ENCODE measurements at places on chromosomes 3 and 15.

GRCh38 chr3:114624571-114625181 lies 330.8 kb downstream of the TIGIT start:
- DNase-seq: no peak

GRCh38 chr3:51734572-51734907 lies 27.7 kb downstream of the GRM2 start:
- DNase-seq: no peak

- no peak for DNase-seq
Measured at GRCh38 chr15:28896951-28897350, 11.2 kb downstream of the APBA2 start.

DNA sequence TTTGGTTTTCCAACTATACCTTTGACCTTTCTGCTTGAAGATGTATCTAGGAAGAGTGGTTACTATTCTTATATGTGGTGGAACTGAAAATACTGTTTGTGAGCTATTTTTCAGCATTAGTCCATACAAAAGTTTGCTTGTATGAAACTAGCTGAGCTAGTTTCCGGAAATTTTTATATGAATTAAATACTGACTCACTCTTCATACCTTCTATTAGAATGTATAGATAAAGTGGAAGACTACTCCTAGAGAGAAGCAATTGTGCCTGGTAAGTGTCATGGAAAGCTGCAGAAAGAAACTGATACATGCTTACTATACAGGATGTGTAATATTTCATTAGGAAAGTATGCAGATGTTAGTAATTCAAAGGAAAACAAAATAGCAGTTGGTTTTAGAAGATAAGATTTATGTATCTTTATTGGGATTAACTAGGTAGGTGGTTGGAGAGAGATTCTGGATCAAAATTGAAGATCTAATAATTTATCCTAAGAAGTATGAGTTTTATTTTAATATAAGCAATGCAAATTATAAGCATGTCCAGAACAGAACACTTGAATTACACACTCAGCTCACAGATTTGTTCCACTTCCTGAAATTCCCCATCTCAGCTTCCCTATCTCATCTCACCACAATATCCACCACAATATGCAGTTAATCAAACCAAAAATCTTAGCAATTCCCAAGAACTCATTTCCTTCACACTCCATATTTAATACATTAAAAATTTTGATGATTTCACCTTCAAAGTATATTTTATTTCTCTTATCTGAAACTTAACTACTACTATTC lies 82.8 kb downstream of the BCHE start:
- DNase-seq: no peak
